ENCODE measurements at places on chromosomes 3 and 15.
A peak's percentile ranks its signal among the peaks of the same experiment; 100 is the strongest.

GRCh38 chr3:48564022-48564421 is 441 bp upstream of the UCN2 start:
- no peak for DNase-seq

DNA sequence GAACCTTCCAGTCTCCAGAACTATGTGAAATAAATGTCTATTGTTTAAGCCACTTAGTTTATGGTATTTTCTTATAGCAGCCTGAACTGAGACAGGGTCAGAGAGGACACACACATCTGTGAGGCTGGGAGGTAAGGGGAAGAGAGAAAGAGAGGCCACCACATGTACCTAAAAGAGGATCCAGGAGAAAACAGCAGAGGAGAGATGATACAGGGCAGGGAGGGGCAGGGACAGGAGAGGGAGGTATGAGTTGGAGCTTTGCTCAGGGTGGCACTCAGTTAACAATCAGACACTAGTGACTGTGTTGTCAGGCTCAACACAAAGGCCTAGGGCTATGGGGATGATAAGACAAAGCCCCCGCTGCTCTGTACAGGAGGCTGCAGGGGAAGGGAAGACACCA is 17.6 kb downstream of the KIF9 start:
- no peak for DNase-seq

DNA sequence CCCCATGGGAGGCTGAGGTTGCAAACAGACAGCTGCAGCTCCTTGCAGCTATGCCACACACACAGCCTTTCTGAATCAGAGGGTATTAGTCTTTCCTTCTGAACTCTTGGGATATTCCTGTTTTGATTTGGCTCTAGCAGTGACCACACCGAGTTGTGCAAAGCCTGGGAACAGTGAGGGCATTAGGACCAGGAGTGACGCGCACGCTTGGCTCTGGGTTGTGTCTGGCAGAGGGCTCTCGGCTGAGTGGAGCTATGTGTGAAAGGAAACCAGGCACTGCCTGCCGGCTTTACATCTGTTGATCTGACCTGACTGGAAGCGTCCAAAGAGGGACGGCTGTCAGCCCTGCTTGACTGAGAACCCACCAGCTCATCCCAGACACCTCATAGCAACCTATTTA is at the start of gene GALNT15:
Gene GALNT15, plus strand, starts transcription at position 292 of the 400 bp plus-strand sequence. CDS start 472 bp downstream, outside the sequence.
- DNase-seq, result no peak

- no peak for DNase-seq
These were observed 231.6 kb upstream of the UBE2E2 start for GRCh38 chr3:22971497-22971896.

GRCh38 chr15:29636921-29637320 is 185.3 kb downstream of the TJP1 start:
- DNase-seq, result no peak

- no peak for DNase-seq
These were observed 62.2 kb upstream of the TP63 start for GRCh38 chr3:189568961-189569360.

- peak; percentile 26 for DNase-seq
These were observed 32.6 kb upstream of the RAB11A start for GRCh38 chr15:65836665-65837064.

GRCh38 chr15:34109797-34110663 is 8.1 kb downstream of the PGBD4 start:
- peak; percentile 3 for DNase-seq

DNA sequence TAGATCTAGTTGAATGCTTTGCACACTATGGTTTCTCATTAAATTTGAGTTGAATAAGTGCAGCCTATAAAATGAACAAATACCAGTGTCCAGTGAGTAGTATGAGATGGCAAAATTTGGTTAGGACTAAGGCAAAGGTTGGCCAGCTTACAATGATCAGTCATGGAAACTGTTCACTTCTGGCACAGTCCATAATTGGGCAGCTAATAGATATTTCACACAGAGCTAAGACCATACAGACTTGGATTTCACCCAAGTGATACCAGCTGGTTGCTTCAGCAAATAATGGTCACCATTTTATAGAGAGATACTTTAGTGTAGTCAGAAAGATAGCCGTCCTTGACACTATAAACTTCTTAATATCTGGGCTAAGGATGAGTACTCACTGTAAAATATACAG is 15.7 kb downstream of the GAP43 start:
- peak; percentile 70 for DNase-seq

GRCh38 chr15:51991141-51991540 is 19.6 kb upstream of the LEO1 start:
- DNase-seq, result no peak

DNA sequence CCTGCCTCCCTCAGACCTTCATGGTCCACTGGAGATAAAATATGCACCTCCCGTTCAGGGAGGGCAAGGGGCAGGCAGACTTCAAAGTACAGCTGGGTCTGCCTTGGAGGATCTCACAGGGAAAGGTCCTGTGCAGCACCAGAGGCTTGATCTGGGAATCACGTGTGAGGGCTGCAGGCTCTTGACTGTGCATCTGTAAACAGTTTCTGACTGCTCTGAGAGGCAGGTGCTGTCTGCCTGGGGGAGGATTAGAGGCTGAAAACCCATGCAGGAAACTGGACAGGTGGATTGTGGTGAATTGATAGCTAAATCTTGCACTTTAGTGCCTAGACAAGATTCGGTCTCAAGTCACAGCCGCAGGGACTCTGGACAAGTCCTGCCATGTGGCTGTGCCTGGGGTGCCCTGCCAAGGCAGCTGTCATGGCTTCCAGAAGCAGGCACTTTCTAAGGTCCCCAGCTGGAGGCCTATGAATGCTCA is 239.3 kb downstream of the EPHB1 start:
- peak; percentile 94 for DNase-seq

- no peak for DNase-seq
These were observed 8.2 kb upstream of the KLF13 start for GRCh38 chr15:31318429-31318828.

DNA sequence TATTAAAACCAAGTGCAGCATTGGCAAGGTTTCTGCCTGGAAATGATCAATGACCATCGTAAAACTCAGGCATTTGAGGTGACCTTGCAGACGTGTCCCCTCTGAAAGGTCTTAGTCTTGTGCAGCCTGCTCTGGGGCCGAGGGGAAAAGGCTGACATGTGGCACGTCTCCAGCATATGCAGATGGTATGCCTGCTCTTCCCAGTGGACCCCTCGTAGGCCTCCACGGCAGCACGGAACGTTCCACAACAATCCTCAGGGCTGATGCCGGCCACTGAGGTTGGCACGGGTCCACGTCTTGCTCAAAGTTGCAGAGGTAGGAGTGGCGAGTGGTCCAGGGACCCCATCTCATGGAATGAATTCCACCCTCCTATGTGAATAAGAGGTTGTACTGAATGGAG is 247.5 kb upstream of the LYSMD4 start:
- no peak for DNase-seq

DNA sequence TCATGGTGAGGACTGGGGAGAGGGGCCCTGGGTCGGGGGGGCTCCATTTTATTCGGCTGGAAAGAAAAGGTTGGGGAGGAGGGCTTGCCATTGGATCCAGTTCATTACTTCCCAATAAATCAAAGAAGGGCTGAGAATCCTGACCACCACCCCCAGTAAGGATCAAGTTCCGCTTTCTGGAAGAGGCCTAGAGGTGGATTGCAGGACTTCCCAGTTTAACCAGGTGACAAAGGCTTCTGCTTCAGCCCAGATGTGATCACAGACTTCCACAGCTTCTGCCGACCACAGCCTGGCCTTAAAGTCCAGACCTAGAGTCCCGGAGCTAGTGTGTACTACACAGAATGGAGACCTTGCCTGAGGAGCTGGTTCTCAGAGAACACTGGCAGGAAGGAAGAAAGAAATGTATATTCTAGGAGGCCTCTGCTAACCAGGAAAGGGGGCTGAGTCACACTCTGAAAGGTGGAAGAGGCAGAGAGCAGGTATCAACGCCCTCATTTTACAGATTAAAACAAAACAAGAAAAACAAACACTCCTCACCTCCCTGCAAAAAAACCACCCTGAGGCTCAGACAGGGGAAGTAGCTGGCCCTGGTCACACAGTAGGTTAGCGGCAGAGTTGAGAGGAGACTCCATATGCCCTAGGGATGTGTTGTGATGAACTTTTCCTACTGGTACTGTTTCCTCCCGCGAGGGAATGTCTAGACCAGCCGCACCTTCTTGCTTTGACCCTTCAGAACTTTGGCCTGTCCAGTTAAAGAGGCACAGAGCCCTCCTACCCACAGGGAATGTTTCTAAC is 1.1 kb upstream of the CEMIP start:
- DNase-seq, result no peak

DNA sequence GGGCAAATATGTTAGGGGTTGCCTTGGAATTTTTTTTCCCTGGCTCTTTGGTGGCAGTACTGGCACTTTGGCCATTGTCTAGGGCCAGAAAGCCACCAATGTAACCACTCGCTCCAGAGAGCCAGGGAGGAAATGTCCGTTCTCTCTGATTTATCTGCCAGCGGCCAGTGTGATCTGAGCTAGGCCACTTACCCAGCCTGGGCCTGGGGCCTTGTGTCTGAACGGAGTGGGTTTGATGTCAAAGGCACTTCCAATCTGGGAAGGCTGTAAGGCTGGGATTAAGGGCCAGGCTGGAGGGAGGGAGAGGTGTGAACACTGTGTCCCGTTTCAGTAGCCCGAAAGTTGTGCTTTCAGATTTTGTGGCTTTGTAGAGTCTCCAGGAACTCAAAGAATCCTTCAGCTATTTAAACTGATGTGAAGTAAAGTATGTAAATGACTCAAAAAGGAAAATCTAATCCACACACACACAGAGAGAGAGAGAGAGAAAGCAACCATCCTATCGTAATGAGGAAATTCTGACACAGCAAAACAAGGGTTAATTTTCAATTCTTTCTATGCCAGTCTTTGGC is 271.0 kb downstream of the PDZRN3 start:
- no peak for DNase-seq

GRCh38 chr15:66650433-66650832 is 51.6 kb upstream of the SMAD6 start:
- no peak for DNase-seq

DNA sequence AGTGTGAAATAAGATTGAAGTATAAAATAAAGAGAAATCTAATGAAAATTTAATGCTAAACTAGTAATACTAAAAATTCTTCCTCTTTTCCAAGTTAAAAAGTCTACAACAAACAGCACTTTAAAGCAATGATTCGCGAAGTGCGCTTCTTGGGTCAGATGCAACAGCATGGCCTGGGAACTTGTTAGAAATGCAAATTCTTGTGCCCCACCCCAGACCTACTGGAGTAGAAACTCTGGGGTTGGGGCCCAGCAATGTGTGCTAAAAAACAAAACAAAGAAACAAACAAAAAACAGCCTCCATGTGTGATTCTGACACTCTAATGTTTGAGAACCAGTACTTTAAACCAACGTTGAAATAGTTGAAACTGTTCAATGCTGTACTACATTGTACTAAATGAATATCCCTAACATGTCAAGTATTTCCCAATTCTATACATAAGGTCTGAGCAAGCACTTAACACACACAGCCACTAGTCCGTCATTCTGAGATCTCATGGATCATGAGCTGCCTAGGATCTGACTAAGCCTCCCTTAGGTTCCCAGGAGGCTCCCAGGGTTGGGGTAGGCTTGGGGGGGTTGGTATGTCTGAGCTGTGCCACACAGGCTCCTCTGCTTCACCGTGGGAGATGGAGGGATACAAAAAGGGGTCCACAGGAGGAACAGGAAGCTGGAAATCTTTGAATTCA is 6.1 kb downstream of the RASGRP1 start:
- no peak for DNase-seq

DNA sequence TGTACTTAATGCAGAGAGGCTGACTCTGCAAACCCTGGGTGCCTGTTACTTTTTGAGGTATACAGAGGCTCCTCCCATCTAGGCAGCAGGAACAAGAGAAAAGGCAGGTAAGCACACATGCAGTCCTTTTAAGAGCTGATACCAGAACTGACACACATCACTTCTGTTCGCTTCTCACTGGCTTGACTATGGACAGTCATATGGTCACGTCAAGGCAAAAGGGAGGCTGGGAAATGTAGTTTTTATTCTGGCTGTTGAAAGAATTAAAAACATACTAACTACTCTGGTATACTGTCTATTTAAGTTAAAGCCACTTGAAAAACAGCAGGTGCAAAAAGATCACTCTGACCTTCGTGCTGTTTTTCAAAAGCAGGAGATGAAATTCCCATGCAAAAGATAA is 218.3 kb downstream of the CTNNB1 start:
- DNase-seq, result no peak

DNA sequence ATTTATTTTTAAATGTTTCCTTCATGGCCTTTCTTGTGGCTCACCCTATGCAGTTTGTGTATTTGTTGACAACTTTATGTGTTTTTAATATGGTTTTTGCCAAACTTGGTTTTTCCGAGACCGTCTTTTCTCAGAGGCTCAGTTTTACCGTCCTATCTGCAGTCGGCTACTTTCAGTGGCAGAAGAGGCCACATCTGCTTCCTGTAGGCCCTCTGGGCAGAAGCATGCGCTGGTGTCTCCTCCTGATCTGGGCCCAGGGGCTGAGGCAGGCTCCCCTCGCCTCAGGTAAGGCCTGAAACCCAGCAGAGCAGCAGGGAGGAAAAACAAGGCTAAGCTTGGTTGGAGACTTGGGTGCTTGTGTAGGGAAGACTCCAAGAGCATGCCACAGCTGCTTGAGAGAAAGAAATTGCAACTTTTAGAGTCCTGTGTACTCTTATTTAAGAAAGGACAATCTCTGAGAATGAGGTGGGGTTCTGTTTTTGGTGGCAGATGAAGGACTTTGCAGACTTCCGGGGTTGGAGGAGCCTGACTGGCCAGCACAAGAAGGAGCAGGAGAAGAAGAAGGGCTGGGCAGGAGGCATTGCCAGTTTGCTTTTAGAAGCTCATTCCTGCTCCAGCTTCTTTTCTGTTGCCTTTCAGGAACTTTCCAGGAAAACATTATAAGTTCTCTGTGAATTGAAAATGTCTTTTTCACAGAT is at the start of gene TIGIT:
Gene TIGIT, plus strand, starts transcription at position 191 of the 698 bp plus-strand sequence. Its CDS starts 34 bp downstream, at position 225.
- no peak for DNase-seq

- DNase-seq, result no peak
These were observed 6.4 kb downstream of the OPA1 start for GRCh38 chr3:193599393-193599792.

DNA sequence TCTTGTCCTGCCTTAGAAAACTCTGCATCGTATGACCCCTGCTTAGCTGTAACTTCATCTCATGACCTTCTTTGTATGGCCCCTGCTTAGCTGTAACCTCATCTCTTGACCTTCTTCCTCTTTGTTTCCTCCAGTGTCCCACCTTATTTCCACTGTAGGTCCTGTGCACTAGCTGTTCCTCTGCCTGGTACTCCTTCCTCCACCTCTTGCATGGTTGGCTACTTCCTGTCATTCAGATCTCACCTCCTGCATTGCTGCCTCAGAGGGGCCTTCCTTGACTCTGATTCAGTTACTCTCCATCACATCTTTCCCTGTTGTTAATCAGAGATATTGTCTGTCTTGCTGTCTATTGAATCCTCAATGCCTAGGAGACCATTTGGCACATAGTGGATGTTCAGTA is 63.2 kb downstream of the PDE8A start:
- DNase-seq, result no peak

GRCh38 chr3:157123621-157124020 is 36.3 kb downstream of the CCNL1 start:
- no peak for DNase-seq

DNA sequence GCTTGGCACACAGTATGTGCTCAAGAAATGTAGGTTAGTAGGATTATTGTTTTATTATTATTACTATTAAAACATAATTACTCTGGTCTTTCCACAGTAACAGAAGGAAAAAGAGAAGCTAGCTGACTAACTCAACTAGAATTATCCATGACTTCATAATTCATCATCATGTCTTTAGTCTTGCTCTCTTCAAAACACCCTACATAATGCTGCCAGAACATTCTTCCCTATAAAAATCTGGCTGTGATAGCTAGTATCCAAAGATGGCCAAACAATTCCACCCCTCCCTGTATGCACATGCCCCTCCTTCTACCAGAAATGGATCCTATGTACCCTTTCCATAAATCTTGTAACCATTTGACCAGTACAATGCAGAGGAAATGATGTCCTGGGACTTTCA is 48.8 kb upstream of the SRGAP3 start:
- DNase-seq, result no peak

- no peak for DNase-seq
These were observed 30.1 kb upstream of the ADAMTS7 start for GRCh38 chr15:78841376-78841706.
